ENCODE measurements at places on chromosomes 13 and 19.

- DNase-seq = peak; percentile 50
These were observed 22.5 kb upstream of the ZNF429 start for GRCh38 chr19:21482863-21483276.

DNA sequence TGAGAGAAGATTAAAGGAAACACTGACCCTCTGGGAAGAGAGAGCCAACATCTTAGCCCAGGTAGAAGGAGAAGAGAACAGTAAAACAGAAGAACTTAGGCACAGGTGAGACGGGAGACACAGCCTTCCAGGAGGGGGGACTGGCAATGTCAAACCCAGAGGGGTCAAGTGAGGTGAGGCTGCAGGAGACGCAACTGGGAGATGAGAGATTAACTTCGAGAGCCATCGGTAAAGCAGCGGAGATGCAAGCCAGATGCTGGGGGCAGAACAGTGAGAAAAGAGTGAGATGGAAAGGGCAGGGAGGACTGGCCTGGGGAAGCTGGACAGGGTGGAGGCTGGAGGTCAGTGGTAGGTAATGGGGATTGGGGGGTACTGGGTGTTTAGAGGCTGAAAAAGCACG is 5.2 kb downstream of the INSR start:
- DNase-seq = no peak

- DNase-seq = no peak
These were observed 233.7 kb upstream of the IPO5 start for GRCh38 chr13:97719736-97720135.

DNA sequence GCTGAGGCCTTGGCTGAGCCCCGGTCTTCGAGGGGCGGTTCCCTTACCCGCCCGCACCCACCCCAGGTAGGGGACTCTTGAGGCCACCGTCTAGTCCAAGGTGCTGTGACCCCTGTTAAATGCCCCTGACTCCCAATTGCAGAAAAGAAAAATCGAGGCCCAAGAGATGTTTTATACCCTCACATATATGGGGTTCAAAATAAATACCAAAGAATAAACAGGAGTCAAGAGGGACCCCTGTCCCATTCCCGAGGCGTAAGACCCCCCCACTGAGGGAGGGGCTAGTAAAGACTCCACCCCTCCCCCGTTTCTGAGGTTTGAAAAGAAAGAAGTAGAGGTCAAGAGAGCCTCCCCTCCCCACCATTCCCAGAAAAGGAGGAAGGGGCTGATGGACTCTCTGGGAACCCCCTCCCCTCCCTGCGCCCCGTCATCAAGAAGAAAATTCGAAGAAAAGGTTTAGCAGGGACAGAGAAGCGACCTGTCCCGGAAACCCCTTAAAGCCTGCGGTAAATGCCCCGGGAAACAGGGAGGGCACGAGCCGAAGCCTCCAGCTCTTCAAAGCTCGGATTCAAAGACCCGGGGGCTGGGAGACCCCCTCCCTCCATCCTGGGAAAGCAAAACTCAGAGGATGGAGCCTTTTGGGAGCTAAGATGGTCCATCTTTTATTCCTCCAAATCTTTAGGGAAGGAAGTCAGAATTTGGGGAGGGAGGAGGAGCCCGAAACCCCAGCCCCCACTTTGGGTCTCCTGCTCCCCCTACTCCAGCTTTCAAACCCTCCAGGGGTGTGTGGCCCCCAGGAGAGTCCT is 755 bp upstream of the RAB3A start:
- DNase-seq = peak; percentile 54

- no peak for DNase-seq
These were observed 1.2 kb downstream of the ITPKC start for GRCh38 chr19:40717880-40718773.

DNA sequence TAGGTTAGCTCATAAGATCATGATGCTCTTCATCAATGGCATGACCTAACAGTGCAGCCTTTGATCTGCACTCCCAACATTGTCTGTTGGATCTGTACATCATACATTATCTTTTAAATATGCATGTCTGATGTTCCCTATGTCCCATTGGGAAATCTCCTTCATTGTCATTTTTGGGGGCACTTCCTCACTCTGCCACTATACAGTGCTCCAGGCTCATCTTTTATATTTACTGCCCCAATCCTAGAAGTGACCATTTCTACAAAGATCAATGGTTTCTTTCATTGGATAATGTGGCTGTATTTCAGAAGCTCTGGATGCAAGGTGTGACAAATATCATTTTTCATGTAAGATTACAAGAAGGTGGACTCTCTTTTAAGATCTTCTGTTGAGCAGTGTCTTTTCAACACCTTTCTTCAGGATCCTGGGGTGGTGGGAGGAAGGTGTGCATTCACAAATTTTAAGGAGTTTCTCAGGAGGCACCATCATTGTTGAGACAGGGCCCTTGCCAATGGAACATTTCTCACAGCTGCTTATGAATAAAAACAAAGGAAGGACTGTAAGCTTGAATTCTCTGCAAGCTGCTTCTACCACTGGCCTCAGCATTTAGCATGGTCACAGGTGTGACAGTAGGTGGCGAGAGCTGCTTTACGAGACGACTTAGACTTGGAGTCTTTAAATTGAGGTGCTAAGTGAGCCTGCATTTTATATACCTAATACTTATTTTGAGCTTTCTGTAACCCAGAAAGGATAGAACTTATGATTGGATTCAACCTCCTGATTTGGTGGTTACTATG is 403.0 kb downstream of the LMO7 start:
- DNase-seq = no peak

DNA sequence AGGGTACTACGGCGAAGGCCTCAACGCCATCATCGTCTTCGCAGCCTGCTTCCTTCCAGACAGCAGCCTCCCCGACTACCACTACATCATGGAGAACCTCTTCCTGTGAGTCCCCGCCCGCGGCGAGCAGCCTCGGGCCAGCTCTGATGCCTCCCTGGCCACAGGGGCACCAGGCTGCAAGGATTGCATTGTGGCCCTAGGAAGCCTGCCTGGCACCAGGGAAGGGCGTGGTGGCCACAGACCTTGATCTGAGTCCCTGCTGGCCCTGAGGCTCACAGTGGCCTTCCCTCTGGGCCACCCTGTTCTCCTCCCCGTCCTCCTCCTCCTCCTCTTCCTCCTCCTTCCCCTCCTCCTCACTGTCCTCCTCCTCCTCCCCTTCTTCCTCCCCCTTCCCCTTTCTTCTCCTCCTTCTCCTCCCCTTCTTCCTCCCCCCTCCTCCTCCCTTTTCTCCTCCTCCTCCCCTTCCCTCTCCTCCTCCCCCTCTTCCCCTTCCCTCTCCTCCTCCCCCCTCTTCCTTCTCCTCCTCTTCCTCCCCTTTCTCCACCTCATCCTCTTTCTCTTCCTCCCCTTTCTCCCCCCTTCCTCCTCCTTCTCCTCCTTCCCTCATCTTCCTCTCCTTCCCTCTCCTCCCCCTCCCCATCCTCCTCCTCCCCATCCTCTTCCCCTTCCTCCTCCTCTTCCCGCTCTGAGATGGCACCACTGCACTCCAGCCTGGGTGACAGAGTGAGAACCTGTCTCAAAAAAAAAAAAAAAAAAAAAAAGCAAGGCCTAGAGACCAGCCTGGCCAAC is 24.4 kb upstream of the NMRK2 start:
- DNase-seq = no peak

- DNase-seq = no peak
These were observed 864.1 kb downstream of the PCDH17 start for GRCh38 chr13:58495668-58496067.

GRCh38 chr13:98576963-98577835 is at the start of gene STK24:
Gene STK24 (minus strand): TSS chr13:98577107. CDS start chr13:98576786, 321 bp downstream.
- DNase-seq = peak; percentile 59

GRCh38 chr19:6828306-6828697 is 55.8 kb downstream of the VAV1 start:
- no peak for DNase-seq

DNA sequence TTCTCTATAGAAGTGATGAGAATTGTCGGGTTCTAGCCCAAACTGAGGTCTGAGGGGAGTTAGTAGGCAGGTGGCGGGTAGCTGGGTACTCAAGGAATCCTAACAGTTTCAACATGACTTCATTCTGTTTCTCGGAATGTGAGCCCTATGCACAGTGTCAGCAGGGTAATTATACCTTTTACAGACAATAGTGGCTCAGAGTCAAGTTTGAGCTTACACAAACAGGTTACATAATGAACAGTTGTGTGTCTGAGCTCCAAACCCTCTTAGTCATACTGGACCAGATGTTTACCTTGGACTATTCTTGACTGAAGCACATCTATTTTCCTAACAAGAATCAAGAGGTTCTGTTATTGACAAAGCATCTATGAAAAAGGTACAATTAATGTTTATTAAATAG is 1066.7 kb upstream of the PCDH20 start:
- DNase-seq = no peak

GRCh38 chr13:99380921-99381645 is 73.9 kb upstream of the GPR183 start:
- DNase-seq = no peak

DNA sequence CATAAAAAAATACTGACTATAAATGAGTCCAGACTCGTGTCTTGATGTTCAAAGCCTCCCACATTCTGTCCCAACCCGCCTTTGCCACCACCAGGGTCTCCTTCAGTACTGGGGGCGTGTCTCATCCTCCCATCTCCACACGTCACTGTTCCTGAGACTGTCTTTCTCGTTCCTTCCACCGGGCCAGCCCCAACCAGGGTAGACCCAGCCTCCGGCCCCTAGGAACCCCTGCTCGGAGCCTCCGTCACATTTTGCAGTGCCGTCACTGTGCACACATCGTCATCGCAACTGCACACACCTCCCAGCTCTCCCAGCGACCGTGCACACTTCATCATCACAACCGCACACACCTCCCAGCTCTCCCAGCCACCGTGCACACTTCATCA is 73.4 kb downstream of the SPACA7 start:
- DNase-seq = no peak

GRCh38 chr13:66475061-66475460 is 755.1 kb downstream of the PCDH9 start:
- no peak for DNase-seq

DNA sequence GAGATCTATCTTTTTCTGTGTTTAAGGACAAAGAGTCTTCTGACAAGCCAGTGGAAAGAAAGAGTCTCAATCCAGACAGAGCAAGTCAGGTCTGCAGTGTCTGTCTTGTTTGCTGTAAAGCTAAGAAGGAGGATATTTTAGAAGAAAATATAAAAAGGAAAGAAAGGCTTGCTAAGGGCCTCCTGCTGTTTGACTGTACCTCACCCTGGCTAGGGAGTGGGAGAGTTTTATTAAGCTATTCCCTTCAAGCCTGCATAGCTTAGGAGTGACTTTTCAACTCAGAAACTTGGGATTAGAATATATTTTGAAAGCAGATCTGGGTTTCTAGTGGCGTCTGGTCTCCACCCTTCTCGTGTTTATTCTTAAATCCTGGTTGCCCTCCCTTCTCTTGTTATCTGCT is 460.0 kb downstream of the COG6 start:
- DNase-seq = no peak

DNA sequence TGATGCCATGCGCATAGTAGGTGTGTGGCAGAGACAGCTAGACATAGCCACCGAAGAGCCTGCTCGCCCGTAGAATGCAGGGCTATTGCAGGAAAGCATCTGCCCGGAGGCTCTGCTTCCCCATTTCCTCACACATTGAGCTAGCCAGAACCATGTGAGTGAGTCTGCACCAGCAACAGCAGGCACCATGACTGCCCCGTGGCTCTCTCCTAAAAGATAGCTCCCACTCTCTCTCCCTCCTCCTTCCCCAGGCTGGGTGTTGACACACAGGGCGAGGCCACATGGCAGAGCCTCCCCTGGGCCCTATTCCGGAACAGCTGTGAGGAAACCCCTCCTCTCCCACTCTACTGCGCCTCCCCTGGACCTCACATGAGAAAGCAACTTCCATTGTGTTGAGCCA is 52.3 kb upstream of the ATP12A start:
- no peak for DNase-seq

DNA sequence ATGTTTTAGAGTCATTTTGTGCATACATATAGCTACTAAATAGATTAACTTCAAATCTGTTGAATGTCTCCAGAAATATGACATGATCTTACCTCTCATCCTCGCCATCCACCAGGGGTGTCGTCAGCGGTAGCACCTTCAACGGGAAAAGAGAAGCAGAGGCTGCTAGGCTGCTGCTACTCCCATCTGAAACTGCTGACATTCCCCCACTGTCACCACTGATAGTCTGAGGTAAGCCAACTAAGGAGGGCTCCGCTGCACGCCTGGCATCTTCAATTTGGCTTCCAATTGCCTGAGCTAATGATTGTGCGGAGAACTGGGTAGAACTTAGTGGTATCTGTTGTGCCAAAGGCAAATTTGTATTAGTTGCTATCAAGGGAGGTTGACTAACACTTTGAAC is 3.1 kb downstream of the TSC22D1 start:
- no peak for DNase-seq

GRCh38 chr13:30545320-30545719 is 72.4 kb upstream of the USPL1 start:
- no peak for DNase-seq

- DNase-seq = no peak
These were observed 835 bp downstream of the RSPH6A start for GRCh38 chr19:45814166-45814780.

GRCh38 chr13:106102786-106103185 is 432.7 kb downstream of the EFNB2 start:
- DNase-seq = no peak

- no peak for DNase-seq
These were observed 95.5 kb downstream of the FOXO1 start for GRCh38 chr13:40570930-40571329.

GRCh38 chr19:34676697-34677385 is at the start of gene SCGB2B2:
Gene SCGB2B2 (minus strand): TSS chr19:34677159. CDS start chr19:34594563, 82,596 bp downstream.
- no peak for DNase-seq

DNA sequence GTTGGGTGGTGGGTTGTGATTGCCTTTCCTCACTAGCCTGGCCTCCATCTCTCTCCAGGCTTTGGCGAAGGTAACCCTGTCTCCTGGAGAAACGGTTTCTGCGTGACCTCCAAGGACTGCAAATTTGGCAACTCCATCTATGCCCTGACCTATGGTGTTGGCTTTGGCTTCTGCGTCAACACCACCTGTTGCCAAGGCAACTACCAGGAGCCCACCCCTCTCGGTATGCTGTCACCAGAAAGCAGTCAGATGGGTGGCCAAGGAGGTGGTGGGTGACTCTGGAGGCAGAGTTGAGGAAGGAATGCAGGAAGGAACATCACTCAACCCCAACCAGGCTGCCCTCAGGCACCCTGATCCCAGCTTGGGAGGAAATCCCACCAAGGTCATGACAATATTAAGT is 18.6 kb upstream of the IRGC start:
- no peak for DNase-seq

DNA sequence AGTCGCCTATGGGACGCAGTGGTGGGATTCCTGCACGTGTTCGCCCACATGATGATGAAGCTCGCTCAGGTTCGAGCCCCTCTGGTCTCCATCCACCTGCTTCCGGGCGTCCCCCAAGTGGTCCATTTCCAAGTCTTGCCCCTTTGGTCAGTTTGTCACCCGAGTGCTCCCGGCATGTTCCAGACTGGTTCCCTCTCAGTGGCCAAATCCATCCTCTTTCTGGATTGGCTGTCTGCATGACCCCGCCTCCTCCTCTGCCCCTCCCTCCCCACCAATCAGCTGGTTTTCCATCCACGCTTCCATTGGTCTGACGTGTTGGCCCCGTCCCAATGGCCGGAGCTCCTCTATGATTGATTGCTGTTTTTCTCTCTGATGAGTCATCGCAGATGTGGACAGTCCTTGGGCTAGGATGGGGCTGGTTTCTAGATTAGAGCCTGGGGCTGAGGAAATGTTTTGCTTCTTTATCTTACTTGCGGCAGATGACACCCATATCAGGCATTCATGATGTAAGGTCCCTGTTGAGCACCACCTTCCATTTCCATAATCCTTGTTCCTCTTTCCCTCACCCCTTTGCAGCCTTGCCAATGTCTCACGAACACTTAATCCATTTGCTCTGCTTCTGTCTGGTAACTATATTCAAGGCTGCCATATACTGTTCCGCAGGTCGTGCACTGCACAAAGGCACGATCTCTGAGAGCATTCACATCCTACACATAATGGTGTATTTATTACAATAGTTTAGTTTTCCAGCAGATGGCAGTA is 73.8 kb downstream of the MAP4K1 start:
- DNase-seq = peak; percentile 54
